CD8-positive, alpha-beta memory T cell (primary cell): ENCODE measurements at places on chromosomes 16 and 17. TPM values are rescaled to one million over a fixed set of nuclear protein-coding genes. Genes with fewer than 3 reads are reported as not detected.

DNA sequence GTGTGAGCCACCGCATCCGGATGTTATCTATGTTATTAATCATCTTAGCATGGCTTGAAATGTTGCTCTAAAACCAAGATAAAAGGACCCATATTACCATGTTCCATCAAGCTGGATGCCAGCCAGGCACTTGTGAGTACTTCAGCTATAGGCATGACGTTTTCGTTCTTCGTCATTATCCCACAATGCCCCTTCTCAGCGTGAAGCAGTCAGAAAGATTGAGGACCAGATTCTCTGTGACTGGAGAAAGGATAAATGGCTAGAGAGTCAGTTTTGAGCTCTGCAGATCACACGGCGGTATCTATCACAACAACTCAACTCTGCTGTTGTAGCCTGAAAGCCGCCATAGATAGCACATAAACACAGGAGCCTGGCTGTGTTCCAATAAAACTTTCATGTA is 29.8 kb upstream of the LCMT1 start:
- H3K27me3 ChIP-seq = no peaks in the 10 kb centered on the region
- no peaks in the 10 kb centered on the region for H3K4me1 ChIP-seq
- H3K36me3 ChIP-seq = no peaks in the 10 kb centered on the region
- no peak for DNase-seq
- no peak overlapping the region for H3K4me3 ChIP-seq

- no peaks in the 10 kb centered on the region for H3K27me3 ChIP-seq
- H3K4me1 ChIP-seq = no peaks in the 10 kb centered on the region
- no peak overlapping the region for H3K4me3 ChIP-seq
- peak overlapping the region; percentile 27 for H3K27ac ChIP-seq
- DNase-seq = no peak
- no peaks in the 10 kb centered on the region for H3K36me3 ChIP-seq
Measured at GRCh38 chr17:76363107-76363842, 9.6 kb upstream of the PRPSAP1 start.

DNA sequence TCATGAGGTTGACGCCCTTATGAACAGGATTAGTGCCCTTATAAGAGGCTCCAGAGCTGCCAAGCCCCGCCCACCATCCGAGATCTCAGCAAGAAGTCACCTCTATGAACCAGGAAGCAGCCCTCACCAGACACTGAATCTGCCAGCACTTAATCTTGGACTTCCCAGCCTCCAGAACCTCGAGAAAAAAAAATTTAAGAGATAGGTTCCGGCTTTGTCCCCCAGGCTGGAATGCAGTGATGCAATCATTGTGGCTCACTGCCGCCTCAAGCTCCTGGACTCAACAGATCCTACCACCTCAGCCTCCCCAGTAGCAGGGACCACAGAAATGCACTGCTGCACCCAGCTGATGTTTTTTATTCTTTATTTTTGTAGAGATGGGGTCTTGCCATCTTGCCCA is 22.5 kb upstream of the ADCY9 start:
- no peaks in the 10 kb centered on the region for H3K36me3 ChIP-seq
- no peak for DNase-seq
- H3K4me3 ChIP-seq = no peak overlapping the region
- H3K27ac ChIP-seq = no peak overlapping the region

GRCh38 chr17:49016775-49017463 is 19.7 kb downstream of the IGF2BP1 start:
- no peak for DNase-seq
- H3K27me3 ChIP-seq = peaks cover 6% of the 10 kb centered on the region
- no peaks in the 10 kb centered on the region for H3K4me1 ChIP-seq
- no peak overlapping the region for H3K27ac ChIP-seq
- H3K36me3 ChIP-seq = no peaks in the 10 kb centered on the region
- no peak overlapping the region for H3K4me3 ChIP-seq

GRCh38 chr17:69763503-69763902 is 311.5 kb upstream of the KCNJ16 start:
- no peak for DNase-seq
- H3K4me1 ChIP-seq = no peaks in the 10 kb centered on the region
- H3K27ac ChIP-seq = no peak overlapping the region
- no peaks in the 10 kb centered on the region for H3K36me3 ChIP-seq
- no peaks in the 10 kb centered on the region for H3K27me3 ChIP-seq
- no peak overlapping the region for H3K4me3 ChIP-seq

GRCh38 chr16:78894886-78895285 is 705.7 kb downstream of the MAF start:
- no peaks in the 10 kb centered on the region for H3K27me3 ChIP-seq
- no peak for DNase-seq
- no peaks in the 10 kb centered on the region for H3K36me3 ChIP-seq
- H3K4me1 ChIP-seq = peaks cover 19% of the 10 kb centered on the region

- H3K27me3 ChIP-seq = peaks cover 26% of the 10 kb centered on the region
- no peaks in the 10 kb centered on the region for H3K4me1 ChIP-seq
- no peak overlapping the region for H3K27ac ChIP-seq
- H3K4me3 ChIP-seq = no peak overlapping the region
- H3K36me3 ChIP-seq = no peaks in the 10 kb centered on the region
Measured at GRCh38 chr16:1919327-1919998, 1.2 kb upstream of the HS3ST6 start.

- H3K36me3 ChIP-seq = no peaks in the 10 kb centered on the region
- no peaks in the 10 kb centered on the region for H3K27me3 ChIP-seq
- peak; percentile 59 for DNase-seq
- H3K27ac ChIP-seq = no peak overlapping the region
Measured at GRCh38 chr16:1300664-1301476, 8.6 kb upstream of the UBE2I start.

The NPLOC4 gene
- 125 TPM for total RNA-seq

DNA sequence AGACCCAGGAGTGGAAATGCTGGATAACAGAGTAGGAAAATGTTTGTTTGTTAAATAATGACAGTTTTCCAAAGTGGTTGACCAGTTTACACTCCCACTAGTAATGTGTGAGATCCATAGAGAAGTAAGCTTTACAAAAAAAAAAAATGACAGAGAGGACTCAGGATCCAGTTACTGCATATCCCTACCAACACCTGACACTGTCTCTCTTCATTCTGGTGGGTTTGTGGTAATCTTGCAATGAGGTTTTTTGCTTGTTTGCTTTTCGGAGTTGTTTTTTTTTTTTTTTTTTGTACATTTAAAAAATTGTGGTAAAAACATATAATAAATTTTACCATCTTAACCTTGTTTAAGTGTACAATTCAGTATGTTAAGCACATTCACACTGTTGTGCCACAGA is 23.6 kb upstream of the HOXB9 start:
- H3K4me1 ChIP-seq = peaks cover 15% of the 10 kb centered on the region
- DNase-seq = no peak
- peaks cover 10% of the 10 kb centered on the region for H3K27me3 ChIP-seq
- H3K36me3 ChIP-seq = no peaks in the 10 kb centered on the region

- H3K4me3 ChIP-seq = no peak overlapping the region
- H3K27ac ChIP-seq = no peak overlapping the region
- no peak for DNase-seq
- H3K4me1 ChIP-seq = peaks cover 60% of the 10 kb centered on the region
- no peaks in the 10 kb centered on the region for H3K36me3 ChIP-seq
- no peaks in the 10 kb centered on the region for H3K27me3 ChIP-seq
Measured at GRCh38 chr17:35069311-35069710, 5.8 kb upstream of the RFFL start.

- no peak for DNase-seq
- no peak overlapping the region for H3K27ac ChIP-seq
- H3K4me1 ChIP-seq = no peaks in the 10 kb centered on the region
- H3K4me3 ChIP-seq = no peak overlapping the region
- H3K27me3 ChIP-seq = no peaks in the 10 kb centered on the region
Measured at GRCh38 chr17:5820721-5821456, 236.6 kb upstream of the NLRP1 start.

- H3K4me3 ChIP-seq = no peak overlapping the region
- no peaks in the 10 kb centered on the region for H3K4me1 ChIP-seq
- H3K36me3 ChIP-seq = no peaks in the 10 kb centered on the region
- no peaks in the 10 kb centered on the region for H3K27me3 ChIP-seq
- no peak overlapping the region for H3K27ac ChIP-seq
Measured at GRCh38 chr17:65463242-65463641, 98.2 kb downstream of the AXIN2 start.

DNA sequence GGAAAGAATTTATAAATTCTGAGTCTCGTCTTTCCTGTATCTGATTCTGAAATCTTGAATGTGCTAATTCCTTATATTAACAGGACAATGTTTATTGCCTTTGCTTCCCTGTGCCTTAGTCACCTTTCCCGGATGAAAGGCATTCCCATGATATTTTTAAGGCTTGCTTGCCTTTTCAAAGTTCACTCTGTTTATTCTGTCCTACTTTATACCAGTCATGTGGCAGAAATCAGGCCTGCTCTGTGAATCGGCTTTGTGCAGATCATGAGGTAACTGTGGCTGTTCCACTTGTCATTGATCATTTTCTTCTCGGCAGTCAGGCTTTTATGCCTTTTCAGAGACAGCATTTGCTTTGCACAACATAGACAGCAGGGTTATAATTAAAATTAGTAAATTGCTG is 28.8 kb upstream of the ABCC11 start:
- peaks cover 8% of the 10 kb centered on the region for H3K36me3 ChIP-seq
- H3K4me3 ChIP-seq = no peak overlapping the region
- no peak overlapping the region for H3K27ac ChIP-seq
- no peaks in the 10 kb centered on the region for H3K27me3 ChIP-seq

The SYT17 gene
- total RNA-seq = not detected

GRCh38 chr16:85447693-85448313 is 165.3 kb upstream of the GSE1 start:
- peaks cover 42% of the 10 kb centered on the region for H3K4me1 ChIP-seq
- H3K27me3 ChIP-seq = no peaks in the 10 kb centered on the region
- DNase-seq = no peak
- H3K27ac ChIP-seq = no peak overlapping the region

The PKMYT1 gene
- total RNA-seq = 112 TPM

GRCh38 chr17:47956791-47957590 is 692 bp downstream of the PRR15L start:
- no peak overlapping the region for H3K4me3 ChIP-seq
- no peaks in the 10 kb centered on the region for H3K4me1 ChIP-seq
- H3K36me3 ChIP-seq = no peaks in the 10 kb centered on the region
- no peak overlapping the region for H3K27ac ChIP-seq
- DNase-seq = peak; percentile 19
- no peaks in the 10 kb centered on the region for H3K27me3 ChIP-seq
